ENCODE measurements at places on chromosomes 3 and 15.

- DNase-seq, result no peak
These were observed 84.8 kb downstream of the CPN2 start for GRCh38 chr3:194265996-194266964.

DNA sequence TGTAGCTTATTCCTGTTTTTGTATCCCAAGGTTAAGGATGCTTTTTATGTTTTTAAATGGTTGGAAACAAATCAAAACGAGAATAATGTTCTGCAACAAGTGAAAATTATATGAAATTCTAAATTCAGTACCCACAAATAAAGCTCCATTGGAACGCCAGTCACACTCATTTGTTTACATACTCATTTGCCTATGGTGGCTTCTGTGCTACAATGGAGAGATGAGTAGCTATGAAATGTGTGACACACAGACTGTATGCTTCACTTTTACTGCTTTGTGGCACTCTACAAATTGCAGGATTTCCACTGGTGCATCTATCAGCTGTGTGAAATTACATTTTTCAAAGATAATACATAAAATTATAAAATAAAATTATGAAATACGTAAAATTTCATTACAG lies 112.2 kb upstream of the TSPAN3 start:
- DNase-seq, result no peak

DNA sequence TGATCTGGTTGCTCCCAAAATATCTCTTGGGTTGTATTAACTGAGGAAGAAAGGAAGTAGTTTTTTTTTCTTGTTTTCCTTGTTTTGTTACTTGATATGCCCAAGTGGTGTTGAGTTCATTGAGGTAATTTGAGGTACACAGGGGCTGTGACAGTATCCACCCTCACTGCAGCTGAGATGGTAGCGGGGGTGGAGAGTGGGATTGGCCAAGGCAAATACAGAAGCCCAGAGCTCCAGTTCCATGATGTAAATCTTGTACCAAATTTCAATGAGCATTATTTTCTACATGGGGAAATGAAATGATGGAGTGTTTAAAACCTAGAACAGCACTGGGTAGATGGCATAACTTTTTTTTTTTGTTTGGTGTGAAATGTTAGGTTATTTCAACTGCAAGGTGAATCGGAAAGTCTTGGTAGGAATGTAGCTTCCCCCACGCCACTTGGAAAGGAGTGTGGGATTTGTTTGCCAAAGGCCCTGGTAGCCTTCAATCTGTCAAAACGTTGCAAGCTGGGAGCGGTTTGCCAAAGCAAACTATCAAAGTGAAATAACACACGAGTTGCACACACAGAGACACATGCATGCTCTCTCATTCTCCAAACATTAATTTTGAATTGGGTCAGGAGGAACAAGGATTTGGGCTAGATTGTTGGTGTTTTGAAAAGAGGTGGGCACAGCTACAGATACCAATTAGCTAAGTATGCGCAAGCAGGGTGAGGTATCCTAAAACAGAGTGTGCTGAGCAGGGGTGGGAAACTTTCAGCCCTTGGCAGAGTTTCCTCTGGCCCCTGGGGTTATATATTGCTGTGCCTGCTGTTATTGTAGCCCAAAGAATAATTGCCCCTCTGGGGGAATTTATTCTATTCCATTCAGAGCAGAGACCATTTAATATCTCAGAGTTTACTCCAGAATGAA lies 34.6 kb downstream of the THSD4 start:
- DNase-seq, result no peak

- no peak for DNase-seq
These were observed 284.5 kb downstream of the XXYLT1 start for GRCh38 chr3:194986208-194987043.

DNA sequence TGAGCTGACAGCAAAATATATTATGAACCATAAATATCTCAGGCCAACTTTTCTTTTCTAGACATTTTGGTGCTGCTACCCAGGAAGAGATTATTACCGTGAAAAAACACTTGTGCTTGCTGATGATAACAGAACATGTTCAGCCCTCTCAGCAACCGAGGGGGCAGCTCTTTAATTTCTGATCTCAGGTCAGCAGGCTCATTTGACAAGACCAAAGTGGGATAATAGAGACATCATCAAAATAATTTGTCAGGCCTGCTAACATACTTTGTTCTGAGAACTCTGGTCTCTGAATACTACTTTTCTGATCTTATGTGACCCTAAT lies 645.9 kb upstream of the KCNMB2 start:
- no peak for DNase-seq

- no peak for DNase-seq
These were observed 1.3 kb upstream of the ZIC4 start for GRCh38 chr3:147407498-147408187.

- DNase-seq, result no peak
These were observed 27.1 kb downstream of the MBNL1 start for GRCh38 chr3:152295806-152296205.

GRCh38 chr3:137866933-137867332 lies 102.8 kb downstream of the SOX14 start:
- DNase-seq, result no peak

DNA sequence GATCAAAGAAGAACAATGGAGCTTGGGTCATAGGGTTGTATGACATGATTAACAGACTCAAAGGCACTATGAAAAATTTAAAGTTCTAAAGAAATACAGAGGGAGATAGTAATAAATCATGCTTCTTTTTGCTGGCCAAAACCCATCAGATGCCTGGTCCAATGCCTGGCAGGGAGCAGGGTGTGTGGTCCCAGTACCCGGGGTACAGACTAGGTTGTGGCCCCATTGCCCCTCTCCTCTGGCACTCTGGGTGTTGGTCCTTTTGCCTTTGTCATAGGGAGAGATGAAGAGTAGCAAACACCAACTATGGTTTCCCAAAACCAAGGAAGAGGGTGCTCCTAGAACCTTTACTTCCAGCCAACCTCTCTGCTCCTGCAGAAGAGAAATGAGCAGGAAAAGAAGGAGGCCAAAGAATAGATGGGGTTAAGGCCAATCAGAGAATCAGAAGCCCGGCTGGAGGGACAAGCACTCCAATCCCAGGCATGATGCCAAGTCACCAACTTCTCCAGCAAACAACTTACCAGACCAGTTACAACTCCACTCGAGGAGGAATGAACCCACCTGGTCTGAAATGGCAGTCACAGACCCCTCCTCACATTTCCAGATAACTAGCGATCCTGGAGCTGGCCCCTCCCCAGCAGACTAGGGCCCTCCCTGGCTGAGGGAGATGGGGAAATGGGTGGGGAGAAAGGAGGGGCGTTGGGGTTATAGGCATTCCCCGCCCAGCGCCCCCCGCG lies 1.8 kb downstream of the IGDCC3 start:
- no peak for DNase-seq

DNA sequence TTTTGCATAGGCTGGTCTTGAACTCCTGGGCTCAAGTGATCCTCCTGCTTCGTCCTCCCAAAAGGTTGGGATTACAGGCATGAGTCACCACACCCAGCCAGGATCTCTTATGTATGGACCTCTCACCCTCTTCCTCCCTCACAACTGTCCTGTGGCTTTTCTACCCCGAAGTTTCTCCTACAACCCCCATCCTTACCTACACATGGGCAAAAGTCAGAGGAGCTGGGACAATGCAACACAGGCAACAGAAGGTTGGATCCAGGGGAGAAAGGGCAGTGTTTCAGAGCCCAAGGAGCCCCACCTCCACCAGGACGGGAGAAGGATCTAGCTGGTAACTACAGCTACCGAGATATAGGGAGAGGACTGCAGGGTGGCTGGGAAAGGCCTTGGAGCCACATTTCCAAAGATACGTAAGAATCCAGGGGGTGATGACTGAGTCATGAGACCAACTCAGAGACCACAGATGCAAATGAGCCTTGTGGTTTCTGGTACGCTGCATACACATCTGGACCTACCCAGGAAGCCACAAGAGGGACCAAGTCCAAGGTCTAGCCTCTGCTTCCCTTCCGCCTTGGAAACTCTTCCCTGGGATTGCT lies 13.6 kb downstream of the IGDCC4 start:
- peak; percentile 98 for DNase-seq

DNA sequence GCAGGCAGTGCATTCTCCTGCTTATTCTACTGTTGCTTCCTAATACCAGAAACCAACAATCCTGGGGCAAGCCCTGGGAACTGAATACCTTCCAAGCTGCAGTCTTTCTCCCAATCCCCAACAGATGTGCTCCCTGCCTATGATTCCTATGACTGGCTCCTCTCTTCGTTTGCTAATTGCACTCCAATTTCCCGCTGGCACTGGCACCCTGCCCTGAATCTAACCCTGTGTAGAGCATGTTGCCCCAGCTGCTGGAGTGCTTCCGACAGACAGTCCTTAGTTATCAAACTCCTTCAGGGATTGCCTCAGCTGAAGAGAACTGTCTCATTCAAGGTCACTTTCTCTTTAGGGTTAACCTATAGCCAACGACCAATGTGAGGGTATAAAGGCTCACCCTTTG lies 214.1 kb downstream of the NECTIN3 start:
- no peak for DNase-seq

DNA sequence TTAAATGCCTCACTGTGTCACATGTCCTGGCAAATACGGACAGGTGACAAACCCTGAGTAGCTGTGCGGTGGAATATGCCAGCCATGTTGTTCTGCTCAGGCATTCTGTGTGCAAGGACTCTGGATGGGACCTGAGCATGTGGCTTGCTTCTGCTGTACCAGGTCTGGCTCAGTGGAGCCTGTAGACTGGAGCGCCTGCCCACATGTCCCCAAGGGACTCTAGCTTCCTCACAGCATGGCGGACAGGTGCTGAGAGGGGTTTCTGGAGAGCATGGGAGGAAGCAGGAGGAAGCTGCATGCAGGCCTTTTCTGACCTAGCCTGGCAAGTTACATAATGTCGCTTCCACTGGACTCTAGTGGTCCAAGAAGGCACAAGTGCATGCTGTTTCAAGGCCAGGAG lies 96.3 kb downstream of the PLXNA1 start:
- no peak for DNase-seq

DNA sequence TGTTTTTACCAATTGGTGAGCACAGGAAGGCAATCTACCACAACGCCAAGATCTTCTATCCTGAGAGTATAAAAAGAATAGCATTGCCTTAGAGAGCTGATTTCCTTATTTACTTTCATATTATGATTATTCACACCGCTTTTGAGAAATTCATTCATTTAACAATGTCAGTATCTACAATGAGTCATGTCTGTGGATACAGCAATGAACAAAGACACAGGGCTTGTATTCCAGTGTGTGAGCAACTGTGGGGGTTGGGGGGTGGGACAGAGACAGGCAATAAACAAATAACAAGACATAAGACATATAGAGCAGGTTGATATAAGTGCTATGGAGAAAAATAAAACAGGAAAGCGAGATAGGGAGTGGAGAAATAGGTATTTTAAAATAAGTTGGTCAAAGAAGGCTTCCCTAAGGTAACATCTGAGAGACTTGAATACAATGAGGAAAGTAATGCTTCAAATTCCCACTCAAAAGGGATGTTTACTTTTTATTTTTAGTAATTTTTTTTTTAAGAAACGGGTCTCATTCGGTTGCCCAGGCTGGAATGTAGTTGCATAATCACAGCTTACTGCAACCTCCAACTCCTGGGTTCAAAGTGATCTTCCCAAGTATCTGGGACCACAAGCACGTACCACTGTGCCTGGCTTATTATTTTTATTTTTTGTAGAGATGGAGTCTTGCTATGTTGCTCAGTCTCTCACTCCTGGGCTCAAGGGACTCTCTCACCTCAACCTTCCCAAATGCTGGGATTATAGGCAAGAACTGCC lies 45.7 kb downstream of the PGBD4 start:
- DNase-seq, result no peak

DNA sequence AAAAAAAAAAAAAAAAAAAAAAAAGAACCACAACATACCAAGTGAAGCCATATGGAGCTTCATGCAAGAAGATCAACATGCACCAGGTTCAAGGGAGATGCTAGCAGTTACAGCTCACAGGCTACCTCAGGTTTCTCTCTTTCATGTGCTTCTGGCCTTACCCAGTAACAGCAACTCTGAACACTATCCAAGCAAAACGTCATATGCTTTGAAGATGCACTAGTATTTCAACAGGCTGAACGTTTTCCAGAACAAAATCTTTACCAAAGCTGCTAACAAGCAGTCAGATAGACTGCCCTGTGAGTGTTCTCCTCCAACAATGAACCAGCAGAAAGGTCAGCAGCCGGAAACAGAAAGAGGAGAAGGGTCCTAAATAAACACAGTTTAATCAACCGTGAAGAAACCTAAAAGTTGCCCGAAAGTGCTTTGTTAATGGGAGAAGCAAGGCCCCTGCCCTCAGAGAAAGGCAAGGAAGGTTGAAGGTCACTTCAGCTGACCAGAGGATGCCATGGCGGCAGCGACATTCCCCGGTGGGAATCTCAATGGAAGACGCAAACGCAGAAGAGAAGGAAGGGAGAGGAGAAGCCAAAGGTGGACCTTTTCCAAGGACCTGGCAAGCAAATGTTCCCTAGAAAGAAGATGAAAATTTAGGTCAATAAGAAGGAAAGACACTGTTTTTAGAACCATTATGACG lies 80.1 kb downstream of the CCNL1 start:
- DNase-seq, result no peak

DNA sequence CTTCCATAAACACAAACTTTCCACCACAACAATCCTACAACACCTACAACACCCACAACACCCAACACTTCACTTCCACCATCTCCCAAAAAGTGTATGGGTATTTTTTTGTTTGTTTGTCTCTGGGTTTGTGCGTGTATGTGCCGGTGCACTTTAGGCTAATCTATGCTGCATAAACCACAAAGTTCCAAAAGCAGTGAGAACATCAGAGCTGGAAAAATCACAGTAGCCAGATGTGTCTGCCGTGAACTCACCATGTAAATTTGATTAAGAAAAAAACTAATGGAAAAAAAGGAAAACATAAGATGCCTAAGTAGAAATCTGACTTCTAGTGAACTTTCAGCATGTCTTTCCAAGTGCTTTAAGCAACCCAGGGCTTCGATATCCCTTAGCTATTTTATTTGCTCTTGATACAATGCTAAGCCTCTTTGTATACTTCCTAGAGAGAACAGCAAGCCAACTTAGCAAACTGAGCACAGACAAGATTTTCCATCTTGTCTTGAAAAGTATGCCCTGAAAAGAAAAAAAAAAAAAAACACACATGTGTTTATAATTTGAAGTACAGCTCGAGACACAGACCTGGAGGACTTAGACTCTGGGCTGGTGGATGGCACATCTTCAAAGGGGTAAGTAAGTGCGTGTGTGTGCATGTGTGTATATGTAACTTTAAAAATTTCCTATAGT lies 91.4 kb downstream of the WWTR1 start:
- DNase-seq, result peak; percentile 55

DNA sequence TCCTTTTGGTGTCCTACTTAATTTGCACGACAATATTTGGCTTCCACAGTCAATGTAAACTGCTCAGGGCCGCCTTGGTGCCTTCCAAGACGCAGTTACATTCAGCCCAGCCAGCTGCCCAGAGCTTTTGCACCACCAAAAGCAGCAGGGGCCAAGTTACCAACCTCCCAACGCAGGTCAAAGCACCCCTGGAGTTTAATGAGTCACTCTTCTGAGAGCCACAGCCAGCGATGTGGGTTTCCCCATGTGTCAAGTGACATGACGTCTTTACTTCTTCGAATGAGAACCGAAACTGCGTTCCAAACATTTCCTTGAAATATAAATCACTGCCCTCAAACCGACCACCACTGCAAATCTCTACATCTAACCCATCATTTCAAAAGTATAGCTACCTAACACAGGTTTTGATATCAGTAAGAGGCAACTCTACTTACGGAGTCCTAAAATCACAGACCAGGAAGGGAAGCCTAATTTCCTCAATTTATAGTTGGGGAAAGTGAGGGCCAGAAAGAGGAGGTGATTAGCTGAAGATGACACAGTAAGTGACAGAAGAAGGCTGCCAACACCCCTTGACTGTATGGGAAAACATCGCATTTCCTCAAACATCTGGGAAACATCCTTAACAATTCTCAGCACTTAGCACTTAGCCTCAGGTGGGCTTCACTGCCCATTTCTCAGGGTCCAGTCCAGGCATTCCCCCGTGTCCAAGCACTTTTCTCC lies 24.5 kb downstream of the MB21D2 start:
- DNase-seq, result peak; percentile 92

- DNase-seq, result no peak
These were observed 251.0 kb downstream of the KCNH8 start for GRCh38 chr3:19399356-19399755.
